ENCODE measurements at places on chromosomes 1 and 21.

GRCh38 chr1:37393173-37394120 lies 80.9 kb upstream of the ZC3H12A start:
- no peak for DNase-seq

DNA sequence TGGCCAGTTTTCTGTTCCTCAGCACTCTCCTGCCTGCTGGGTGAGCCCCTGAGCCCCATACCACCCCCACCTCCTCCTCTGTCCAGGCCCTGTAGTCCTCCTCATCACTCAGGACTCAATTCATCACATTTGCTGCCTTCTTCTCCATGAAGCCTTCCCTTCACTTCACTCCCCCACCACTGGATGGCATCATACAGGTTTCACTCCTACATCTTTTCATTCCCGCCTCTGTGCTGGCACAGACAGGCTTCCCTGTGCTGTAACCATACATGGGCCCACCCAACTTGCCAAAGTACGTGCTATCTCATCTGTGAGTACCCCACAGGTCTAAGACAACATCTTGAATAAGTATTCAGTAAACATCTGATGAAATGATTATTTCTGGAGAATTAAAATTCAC lies 56.9 kb downstream of the SLC45A1 start:
- peak; percentile 33 for DNase-seq

- DNase-seq = no peak
Measured at GRCh38 chr1:231319080-231319479, 18.6 kb downstream of the EXOC8 start.

DNA sequence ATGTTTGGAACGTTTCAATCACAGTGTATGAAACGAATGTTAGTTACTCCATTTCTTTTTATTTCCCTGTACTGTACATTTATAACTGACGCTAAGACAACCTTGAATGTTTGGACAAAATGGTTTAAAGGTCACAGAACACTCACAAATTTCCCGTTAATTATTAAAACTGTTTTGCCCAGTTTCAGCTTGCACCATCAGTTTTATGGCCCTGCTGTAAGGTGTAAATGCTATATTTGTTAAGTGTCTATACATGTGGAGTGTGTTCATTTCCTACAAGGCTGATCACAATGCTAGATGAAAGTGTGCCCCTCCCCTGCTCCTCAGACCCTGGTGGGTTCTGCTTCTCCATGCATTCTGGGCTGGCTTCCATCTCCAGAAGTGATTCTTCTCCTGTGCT lies 57.9 kb upstream of the ETS2 start:
- no peak for DNase-seq

GRCh38 chr1:177351361-177352108 lies 180.8 kb downstream of the BRINP2 start:
- DNase-seq = no peak

- no peak for DNase-seq
Measured at GRCh38 chr1:34663031-34663430, 91.8 kb upstream of the GJB5 start.

DNA sequence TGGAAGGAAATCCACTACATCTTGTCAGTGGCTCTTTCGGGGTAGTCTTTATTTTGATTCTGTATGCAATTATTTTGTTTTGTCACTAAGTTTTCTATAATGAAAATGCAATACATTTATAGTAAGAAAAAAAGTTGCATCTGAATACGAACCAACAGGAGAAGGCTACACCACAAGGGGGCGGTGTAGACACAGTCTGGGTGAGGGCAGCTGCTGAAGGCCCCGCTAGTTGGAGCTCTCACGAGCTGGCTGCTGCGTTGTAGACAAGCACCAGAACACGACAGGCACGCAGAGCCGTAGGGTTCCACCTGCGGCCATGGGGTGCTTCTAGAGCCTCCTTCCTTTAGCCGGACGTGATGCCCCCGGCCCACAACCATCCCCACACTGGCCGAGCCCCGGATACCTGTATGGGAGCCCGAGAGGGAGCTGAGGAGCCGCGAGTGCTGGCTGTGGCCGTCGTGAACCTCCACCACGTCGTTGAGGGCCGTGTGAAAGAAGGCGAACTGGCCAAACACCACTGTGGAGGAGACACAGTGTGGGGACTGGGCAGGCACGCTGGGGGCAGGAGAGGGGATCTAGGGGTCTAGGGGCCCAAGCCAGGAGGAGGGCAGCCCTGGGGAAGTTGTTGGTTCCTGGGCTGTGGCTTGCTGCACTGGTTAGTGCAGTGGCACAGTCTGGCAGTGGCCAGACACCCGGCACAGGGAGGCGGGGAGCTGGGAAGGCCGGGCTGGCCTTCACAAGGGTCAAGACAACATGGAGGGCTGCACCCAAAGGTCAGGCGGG lies 160.8 kb downstream of the ZSCAN20 start:
- peak; percentile 93 for DNase-seq

DNA sequence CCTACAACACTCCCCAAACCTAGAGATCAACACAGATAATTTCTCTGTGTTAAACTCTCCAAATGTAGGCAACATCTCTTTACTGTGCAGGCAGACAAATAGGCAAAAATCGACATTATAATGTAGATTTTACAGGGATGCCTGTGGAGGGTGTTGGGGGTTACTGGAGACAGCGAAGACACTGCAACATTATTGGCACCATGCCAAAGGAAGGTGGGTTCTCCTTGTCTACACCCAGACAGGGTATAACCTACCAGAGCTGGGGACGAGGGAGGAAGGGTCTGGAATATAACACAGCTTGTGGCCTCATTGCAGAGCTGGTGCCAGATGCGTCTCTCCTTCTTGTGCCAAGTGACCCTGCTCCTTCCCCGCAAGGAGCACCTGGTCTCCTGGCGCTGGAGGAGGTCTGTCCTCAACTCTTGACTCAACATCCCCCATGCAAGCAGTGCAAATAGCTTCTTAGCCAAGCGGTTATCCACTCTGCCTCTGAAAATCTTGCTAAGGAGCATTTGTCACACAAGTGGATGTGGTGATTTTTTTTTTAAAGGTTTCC lies 404.0 kb downstream of the PRDM2 start:
- DNase-seq = no peak

GRCh38 chr1:114468710-114469468 lies 42.1 kb downstream of the TRIM33 start:
- no peak for DNase-seq

DNA sequence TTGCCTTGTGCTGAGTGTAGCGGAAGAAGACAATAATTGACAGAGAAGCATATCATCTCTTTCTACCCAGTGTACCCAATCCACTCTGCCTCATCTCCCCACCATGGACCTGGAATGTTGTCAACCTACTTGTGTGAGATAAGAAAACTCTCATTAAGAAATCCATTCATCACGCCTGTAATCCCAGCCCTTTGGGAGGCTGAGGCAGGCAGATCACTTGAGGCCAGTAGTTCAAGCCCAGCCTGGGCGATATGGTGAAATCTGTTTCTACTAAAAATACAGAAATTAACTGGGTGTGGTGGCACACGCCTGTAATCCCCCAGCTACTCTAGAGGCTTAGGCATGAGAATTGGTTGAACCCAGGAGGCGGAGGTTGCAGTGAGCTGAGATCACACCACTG lies 209.6 kb downstream of the PBX1 start:
- no peak for DNase-seq

Measured in activated naive CD4-positive, alpha-beta T cell treated with anti-CD3 and anti-CD28 coated beads, Interleukin-2, amount 10 ng/mL, durations not matched to agents 7 days and 5 days (primary cell).